ENCODE measurements at places on chromosomes 16 and 17.

DNA sequence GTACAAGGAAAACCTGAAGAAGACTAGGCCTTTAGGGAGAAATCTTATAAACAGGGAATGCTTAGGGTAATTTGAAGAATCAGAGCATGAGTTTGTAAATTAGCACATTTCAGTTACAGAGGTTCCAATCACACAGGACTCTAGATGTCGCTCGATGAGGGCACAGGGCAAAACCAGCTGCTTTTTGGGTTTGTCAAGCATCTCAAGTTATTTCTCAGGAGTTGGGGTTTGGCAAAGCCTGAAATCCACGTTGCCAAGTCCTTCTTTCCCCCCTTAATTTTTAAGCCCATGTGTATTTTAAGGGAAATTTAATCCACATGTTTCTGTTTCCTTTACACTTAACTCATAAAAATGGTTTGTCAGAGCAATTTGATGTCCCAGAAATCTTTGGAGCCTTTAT lies 146.9 kb downstream of the ANKFN1 start:
- DNase-seq = no peak

- no peak for DNase-seq
Observed at GRCh38 chr16:31395647-31396046, 2.5 kb downstream of the ITGAD start.

GRCh38 chr17:8430966-8431365 lies 4.7 kb upstream of the NDEL1 start:
- no peak for DNase-seq

DNA sequence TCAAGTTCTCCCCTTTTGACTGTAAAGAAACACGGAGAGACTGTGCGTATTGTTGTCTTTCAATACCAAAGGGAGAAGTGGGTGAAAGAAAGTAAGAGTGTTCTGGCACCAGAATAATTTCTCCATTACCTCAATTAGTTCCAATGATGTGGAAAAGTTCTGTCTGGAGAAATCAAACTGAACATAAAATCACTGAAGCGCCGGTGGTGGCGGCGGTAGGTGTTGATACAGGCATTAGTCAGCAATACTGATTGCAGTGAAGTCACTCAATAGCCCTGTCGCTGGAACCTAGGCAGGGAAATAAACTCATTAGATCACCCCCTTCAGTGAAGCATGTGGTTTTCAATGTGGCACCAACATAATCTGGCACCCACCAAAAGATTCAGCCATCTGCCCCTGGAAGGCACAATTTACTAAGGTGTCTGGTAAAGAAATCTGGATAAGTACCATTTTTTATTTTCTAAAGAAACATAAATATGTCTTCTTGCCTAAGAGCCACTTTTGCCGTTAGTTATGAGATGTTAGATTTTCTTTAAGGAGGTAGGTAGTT lies 274.2 kb upstream of the SOX9 start:
- DNase-seq = no peak

GRCh38 chr16:12771341-12771798 lies 32.3 kb downstream of the CPPED1 start:
- DNase-seq = no peak

All from brain pericyte (primary cell).